ENCODE measurements at places on chromosomes 1 and 21.
A peak's percentile ranks its signal among the peaks of the same experiment; 100 is the strongest.

DNA sequence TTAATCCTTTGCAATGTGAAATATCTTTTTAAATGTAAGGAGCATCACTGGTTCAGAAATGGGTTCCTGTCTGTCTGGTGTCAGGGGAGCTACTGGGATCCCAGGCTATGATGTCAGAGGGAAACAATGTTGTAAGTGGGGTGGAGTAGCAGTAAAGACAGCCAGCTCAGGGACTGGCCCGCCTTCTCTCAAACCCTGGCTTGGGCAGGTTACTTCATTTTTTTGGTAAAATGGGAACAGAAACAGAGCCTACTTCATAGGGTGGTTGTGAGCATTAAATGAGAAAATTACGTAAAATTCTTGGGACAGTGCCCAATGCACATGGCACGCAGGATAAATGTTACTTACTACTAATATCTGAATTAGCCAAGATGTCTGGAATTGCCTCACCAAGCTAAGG is 30.7 kb upstream of the IL20 start:
- DNase-seq, result no peak

DNA sequence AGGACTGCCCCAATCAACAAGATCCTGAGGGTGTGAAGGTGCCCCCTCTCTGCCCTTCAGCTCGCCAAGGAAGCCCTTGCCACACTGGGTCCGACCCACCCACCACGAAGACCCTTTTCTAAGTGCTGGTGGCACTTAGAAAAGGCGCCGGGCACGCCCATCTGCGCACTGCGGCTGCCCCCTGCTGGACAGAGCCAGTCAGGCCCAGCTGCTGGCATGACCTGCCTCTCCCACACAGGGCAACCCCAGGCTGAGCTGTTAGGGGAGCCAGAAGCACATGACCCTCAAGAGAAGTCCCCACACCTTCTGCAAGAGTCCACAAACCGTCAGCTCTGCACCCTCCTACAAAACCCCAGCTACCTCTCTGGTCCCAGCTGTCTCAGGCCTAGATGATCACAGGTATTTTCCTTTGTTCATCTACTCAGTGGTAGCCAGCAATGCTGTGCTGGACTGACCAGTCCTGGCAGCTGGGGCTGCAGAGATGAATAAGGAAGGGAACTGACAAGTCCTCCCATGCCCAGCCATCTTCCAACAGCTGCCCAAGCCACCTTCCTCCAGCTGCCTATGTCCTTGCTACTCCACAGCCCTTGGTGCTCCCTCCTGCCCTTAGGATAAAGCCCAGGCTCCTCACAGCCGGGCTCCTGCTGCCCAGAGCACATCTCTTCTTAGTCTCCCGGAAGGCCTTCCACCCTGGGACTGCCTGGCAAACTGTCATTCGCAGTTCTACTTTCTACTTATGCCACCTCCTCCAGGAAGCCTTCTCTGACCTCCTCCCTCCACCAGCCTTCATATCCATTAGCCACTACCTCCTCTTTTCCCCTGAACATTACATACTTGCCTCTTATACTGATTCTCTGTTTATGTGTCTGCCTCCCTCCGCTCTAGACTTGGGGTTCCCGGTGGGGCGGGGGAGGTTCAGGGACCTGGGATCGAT is 39.8 kb upstream of the ZC3H12A start:
- peak; percentile 90 for DNase-seq

GRCh38 chr1:165265196-165265838 is 91.2 kb downstream of the LMX1A start:
- no peak for DNase-seq

DNA sequence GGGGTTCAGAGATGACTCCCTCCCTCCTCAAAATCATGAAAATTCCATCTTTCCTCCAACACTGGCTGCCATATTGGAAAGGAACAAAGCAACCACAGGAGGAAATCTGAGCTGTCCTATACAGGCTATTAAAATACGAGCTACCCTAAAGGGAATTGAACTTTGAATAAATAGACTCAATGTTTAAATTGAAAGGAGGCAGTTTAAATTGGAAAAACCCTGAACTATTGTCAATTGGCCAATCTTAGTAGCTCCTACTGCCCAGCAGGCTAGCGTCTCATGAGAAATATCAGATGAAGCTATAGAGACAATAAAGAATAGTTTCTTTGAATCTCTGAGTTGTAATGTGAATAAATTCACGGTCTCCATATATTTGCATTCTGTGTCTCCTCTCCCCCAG is 85.4 kb upstream of the KCNE2 start:
- no peak for DNase-seq

- DNase-seq, result no peak
These were observed 24.1 kb upstream of the THRAP3 start for GRCh38 chr1:36199934-36200741.

DNA sequence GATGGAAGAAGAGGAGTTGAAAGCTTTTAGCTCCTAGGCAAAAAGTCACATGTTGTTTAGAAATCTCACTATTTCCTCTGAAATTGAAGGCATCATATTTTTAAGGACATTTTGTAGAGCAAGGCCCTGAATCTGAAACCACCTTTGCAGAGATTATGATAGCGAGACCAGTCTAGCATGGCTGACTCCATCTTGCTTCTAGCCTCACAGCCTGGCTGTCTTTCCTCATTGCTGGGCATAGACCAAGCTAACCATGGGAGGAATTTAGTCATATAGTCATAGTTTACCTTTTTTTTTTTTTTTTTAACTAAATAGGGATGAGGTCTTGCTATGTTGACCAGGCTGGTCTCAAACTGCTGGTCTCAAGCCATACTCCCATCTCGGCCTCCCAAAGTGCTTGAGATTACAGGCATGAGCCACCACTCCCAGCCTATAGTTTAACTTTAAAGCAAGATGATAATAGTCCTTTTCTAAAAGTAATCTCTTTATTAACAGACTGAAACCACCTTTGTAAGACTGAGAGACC is 42.2 kb upstream of the ZNF326 start:
- DNase-seq, result no peak

DNA sequence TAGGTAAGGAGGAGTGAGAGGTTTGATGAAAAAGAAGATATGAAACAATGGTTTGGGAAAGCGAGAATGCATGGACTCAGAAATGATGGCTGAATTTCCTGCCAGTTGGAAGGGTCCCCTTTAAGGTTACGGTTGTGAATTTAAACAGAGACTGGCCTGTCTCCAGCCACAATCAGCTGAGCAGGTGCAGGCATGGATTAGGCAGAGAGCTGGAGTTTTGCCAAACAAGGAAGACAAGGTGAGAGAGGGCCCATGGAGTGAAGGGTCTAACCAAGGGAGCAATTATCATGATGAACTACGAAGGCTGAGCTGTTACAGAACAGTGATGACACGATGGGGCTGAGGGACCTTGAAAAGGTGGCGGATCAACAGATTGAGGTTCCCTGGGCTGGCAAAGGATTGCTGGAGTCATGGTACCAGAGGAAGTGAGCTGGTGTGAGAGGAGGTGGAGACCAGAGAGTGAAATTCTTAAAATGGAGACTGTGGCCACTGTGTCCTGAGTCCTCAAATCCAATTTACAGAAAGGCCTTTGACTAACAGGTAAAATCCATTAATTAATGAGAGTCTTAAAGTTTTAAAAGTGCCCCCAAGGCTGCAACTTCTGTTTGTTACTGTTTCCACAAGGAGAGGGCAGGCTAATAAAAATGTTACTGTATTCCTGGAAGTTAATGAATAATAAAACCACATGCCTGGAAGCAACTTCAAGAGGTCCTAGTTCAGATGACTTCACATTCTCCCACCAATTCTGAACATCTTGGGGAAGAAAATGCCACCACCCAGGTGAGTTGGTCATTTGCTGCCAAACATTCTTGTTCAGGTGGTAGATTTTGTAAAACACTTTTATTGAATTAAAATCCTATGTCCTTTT is 41.5 kb downstream of the LHX9 start:
- DNase-seq, result no peak

DNA sequence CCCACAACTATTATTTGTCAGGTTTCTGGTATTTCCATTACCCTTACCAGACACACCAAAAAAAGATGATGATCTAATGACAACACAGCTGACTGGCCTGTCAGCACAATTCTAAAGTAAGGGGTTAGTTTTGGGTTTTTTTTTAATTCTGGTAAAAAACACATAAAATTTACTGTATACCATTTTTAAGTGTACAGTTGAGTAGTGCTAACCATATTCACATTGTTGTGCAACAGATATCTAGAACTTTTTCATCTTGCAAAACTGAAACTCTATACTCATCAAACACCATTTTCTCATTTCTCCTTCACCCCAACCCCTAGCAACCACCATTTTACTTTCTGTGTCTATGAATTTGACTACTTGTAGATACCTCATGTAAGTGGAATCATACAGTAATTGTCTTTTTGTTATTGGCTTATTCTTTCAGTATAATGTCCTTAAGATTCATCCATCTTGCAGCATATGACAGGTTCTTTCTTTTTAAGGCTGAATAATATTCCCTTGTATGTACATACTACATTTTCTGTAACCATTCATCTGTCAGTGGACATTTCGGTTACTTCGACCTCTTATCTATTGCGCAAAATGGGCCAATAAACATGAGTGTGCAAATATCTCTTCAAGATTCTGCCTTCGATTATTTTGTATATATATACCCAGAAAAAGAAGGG is 29.8 kb downstream of the ARNT start:
- DNase-seq, result no peak

GRCh38 chr1:13779930-13780329 is 79.9 kb downstream of the PRDM2 start:
- no peak for DNase-seq

DNA sequence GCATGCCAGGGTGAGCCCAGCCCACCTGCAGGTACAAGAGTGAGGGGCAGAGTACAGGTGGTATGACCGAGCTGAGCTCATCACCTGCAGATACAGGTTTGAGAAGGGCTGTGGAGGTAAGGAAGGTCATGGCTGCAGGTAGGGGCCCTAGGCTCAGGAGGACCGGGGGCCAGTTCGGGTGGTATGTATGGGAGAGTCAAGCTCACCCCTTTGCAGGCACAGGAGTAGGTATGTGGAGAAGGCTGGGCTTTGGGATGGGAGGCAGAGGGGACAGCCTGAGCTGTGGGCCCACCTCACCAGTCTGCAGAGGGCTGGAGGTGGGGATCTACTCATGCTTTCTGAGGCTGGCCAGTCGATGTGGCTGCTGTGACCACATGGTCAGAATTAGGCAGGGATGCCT is 17.2 kb downstream of the PODN start:
- no peak for DNase-seq

- no peak for DNase-seq
These were observed 28.0 kb downstream of the TAF5L start for GRCh38 chr1:229597877-229598276.

GRCh38 chr1:159076438-159077119 is at the start of gene AIM2:
TSS of gene AIM2 (minus strand) at chr1:159076766. CDS start at chr1:159073499, 3,267 bp downstream.
- peak; percentile 87 for DNase-seq

GRCh38 chr1:234495231-234495990 is 16.4 kb upstream of the TARBP1 start:
- DNase-seq, result no peak

- no peak for DNase-seq
These were observed 143.2 kb downstream of the NOS1AP start for GRCh38 chr1:162212713-162213112.

DNA sequence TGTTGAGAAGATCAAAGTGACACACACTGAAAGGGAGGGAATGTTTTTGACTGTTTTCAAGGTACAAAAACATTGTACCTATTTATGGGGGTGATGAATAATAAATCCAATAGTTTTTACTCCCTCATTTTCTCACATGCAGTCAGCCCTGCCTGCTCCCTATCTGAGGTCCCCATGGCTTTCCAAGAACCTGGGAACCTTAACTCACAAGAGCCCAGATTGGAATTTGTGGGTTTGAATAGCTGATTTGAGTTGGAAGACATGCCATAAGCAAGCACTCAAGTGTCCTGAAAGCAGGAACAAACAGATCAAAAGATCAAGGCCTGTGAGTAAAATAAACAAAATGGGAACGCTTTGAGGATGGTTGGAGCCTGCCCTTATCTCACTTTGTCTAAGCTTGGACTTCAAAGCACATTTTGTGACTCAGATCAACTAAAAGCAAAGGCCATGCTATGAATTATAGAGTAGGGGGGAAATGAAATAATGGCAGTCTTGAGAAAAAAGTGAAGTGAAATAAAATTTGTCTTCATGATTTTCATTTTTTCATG is 136.6 kb downstream of the LYPLAL1 start:
- DNase-seq, result no peak

- no peak for DNase-seq
These were observed 18.4 kb upstream of the UQCRHL start for GRCh38 chr1:15825800-15826199.

DNA sequence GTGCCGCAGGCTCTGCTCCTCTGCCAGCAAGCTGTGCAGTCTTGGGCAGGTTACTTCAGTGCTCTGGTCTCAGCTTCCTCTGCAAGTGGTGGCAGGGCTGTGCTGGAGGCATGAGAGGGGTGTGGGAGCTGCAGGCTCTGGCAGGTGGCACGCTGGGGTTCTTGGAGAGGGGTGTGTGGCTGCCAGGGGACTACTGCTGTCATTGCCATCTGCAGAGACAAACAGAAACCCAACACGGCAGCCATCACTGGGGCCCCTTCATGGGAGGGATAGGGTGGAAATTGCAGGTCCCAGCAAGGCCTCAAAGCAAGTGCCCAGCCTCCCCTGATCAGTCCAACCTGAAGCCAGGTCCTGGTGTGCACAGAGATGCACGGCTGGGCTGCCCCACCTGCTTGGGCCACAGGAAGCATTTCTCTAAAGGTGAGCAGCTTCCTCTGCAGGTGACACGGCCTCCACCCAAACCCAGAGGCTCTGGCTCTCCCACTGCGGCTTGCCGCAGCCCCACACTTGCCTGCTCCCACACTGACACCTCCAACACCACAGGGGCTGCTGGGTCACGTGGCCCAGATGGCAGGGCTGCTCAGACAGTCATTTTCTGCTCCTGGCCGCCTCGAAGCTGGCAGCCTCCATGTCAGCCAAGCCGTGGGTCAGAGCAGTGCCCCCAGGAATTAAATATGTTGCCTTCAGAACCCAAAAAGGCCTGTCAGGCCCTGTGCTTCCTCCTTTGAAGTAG is 4.1 kb upstream of the COL6A2 start:
- DNase-seq, result peak; percentile 61

DNA sequence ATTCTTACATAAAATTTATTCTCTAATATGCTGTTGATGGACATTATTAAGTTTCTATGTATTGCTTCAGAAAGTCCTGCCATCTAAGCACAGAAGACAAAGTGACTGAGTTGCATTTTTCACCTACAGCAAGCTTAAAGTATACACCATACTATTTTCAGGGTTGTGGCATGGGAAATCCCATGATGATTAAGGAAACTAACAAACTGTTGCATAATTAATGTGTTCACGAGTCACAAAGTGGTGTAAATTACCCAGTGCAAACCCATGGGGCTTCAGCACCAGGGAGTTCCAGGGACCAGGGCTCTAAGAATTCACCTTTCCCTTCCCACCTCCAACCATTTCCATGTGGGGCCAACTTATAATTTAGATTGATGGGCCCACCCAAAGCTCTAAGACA is 81.9 kb upstream of the NR5A2 start:
- no peak for DNase-seq

- DNase-seq, result no peak
These were observed 6.5 kb downstream of the WLS start for GRCh38 chr1:68225781-68226180.

- no peak for DNase-seq
These were observed 71.2 kb downstream of the LHX4 start for GRCh38 chr1:180301135-180301742.

DNA sequence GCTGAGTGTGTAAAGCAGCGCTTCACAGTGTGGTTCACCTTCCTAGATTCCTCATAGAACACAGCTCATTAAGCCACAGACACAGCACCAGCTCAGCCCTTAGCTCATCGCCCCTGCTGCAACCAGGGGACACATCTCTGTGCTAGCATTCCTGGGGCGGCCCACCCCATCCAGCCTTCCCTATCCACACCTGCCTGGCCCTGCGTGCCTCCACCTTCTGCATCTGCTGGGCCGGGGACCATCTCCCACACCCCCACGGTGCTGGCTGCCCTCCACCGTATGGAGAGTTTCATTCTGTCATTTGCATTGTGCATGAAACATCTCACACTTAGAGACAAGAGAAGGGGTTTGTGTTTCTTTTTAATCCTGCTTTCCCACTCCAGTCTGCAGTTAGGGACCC is 35.8 kb upstream of the PRSS38 start:
- DNase-seq, result peak; percentile 46

Data from activated effector memory CD4-positive, alpha-beta T cell treated with anti-CD3 and anti-CD28 coated beads, Interleukin-2, amount 50 U/mL, for 16 hours (primary cell).